Stimulated activated CD8-positive, alpha-beta memory T cell treated with anti-CD3 and anti-CD28 coated beads, Interleukin-15, amount 100 ng/mL, for 24 hours (primary cell): ENCODE measurements at places on chromosomes 2 and 18.

DNA sequence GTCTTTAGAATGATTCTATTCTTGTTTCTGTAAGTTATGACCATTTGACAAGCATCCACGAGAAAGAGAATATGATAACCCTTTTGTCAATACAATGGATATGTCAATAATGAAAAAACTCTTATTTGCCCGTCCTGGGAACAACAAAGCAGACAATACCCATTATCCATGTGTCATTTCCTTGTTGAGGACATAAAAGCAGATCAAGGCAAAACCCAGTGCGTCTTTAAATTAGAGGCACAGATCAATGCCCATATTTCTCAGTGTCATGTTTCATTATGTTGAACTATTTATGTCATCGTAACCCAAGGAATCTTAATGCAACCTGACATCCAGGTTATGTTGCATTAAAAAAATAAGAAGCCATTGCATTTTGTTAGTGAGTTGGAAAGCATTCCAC is 365.0 kb upstream of the CELF4 start:
- DNase-seq: no peak

DNA sequence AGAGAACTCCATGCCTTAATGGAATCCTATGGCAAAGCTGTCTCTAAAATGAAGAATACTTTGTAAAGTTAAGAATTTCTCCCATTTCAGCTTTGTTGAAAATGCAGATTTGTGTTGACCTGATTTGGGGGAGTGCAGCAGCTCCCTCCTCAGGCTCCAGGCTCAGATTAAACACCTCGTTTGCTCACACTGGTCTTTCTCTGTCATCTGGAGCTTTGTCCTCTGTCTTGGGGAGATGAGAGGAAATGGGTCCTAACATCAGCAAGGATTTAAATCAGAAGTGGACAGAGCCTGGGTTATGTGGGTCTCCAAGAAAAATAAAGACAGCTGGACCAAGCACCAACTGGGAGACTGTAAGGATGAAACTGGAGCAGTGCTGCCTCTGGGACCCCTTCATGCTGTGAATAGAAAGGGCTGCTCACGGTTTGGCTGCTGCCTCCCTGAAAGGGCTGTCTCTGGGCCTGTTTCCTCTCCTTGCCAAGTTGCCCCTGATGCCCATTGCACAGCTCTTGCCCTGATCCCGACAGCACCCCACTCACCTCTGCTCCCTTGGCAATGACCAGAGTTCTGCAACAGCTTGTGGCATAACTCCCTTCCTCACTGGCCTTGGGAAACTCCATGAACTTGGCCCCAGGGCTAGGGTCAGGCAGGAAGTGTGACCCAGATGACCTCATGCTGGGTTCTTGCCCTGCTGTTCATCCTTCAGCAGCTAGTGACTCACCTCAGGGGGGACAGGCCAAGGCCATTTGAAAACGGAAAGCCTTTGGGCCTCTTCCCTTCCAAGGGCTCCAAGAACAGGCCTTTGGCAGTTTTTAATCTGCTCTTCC is 197.2 kb downstream of the CYP26B1 start:
- DNase-seq: no peak

- no peak for DNase-seq
Measured at GRCh38 chr2:113305146-113305545, 26.4 kb upstream of the PAX8 start.

DNA sequence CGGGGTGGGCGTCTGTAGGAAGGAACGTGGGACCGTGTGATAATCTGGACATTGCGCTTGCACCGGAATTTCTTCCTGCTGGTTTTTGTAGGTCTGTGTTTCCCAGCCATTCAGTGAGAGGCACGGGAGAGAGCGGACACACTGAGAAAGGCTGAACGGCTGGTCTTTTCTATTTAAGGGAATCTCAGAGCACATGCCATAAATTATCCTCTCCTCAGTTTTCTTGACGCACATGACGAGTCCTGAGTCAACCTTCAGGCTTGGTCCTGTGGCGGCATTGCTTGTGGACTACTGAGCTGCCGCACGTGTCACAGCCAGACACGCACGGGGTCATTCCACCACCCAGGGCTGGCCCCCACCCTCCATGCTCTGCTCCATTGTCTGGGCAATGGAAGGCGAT is 519.3 kb upstream of the ID2 start:
- DNase-seq: no peak

GRCh38 chr2:168354499-168354898 is 101.6 kb upstream of the CERS6 start:
- no peak for DNase-seq

GRCh38 chr2:126403039-126403628 is 252.8 kb upstream of the GYPC start:
- no peak for DNase-seq

GRCh38 chr18:2336690-2337392 is 234.5 kb downstream of the METTL4 start:
- no peak for DNase-seq

DNA sequence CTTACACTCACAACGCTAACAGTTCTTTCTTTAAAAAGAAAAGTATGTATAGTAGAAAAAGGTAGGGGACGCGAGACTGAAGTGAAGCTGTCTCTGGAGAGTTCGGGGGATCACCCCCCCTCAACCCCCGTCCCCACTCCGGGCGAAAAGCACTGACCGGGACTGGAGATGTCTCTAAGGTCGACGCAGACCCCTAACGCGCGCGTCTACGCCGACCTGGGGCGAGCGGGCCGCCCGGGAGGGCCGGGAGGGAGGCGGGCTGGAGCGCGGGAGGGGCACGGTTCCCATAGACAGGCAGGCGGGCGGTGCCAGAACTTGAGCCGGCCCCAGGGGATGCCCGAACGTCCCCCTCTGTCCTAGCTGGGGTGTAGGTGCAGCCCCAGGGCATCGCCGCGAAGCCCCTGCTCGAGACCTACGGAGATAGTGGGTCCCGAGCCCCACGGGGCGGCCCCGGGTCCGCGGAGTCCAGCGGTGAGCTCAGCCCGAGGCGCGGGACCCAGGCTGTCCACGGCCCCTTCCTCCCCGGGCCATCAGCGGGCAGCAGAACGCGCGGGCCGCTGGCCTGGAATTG is 82.2 kb downstream of the CHRNA1 start:
- DNase-seq: peak; percentile 17

DNA sequence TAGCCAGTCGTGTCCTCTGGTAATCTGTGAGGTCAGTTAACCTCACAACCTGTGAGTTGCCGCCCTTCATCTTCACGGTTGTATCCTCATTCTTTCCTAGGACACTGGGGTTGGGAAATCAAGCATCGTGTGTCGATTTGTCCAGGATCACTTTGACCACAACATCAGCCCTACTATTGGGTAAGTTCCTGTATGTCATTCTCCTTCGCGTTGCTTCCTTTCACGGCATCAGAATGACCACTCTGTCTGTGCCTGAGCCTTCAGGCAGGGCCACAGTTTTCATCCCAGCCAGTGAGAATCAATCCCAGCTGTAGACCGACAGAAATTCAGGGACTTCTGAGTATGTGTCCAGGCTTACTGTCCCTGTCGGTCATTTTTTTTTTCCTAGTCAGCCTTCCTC is 67.1 kb downstream of the RAB31 start:
- no peak for DNase-seq

DNA sequence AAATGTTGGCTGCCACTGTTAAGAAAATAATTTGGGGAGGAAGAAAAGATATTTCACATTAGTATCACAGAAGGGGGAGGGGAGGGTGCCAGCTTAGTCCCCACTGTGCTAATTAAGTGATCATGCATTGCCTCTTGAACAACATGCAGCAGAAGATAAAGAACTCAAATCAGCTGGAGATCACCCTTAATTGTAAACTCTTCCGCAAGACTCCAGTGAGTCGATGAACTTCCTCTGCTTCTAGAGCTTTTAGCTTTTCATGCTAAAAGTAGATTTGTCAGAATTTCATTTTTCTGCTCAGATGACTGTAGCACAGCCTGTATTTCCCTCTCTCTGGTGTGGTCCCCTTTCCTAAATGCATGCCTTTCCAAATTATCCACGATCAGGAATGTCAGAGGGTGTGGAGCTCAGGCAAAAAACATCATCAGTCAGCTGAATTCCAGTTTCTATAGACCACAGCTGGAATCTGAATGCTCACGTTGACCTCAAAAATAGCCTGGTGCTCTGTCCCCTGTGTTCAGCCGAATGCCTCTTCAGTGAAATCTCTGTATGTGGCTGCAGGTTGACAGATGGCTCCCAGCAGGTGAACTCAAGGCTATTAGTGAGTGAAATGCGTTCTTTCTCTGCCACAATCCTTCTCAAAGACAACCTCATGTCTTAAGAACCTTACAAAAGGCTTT is 156.8 kb upstream of the UNC80 start:
- no peak for DNase-seq

DNA sequence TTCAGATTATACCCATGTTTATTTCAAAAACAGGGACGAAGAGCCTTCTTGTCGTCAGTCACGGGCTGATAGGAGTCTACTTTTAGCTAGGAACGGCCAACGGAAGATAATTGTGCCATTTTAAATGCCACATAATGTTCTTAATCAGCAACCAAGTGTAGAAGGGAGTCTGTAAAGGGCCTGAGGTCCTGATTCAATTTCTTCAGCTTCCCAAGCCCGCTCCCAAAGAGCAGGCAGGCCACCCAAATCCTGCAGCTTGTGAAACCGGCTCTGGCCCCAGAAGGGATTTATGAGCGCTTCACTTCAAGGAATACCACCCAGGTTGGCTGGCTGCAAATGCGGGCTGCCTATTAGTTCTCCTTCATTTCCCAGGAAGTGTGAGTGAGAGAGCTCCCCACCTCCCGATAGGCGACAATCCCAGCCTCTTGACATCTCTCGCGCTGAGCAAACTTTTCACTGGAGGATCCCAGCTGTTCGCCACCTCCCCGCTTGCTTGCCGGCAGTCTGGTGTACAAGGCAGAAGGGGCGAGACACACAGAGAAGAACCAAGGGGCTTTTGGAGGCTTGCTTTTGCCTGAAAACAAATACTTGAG is 272.9 kb downstream of the CDH20 start:
- no peak for DNase-seq

DNA sequence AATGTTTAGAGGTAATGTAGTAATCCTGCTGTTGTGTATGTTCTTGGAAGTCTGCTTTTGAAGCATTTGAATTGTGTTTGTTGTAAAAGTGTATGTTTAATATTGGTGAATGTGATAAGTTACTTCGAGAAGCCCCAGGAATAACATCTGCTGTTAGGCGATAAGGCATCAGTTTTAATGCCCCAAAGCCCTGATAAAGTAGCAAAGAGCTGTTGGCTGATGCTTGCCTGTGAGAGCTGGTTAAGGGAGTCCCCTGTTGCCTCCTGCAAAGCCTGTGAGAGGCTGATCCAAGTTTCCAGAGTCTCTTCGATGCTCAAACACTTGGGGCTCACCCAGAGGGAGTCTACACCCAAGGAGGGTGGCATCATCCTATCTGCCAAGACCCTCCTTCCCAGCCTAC is 110.3 kb downstream of the RNF152 start:
- DNase-seq: no peak

DNA sequence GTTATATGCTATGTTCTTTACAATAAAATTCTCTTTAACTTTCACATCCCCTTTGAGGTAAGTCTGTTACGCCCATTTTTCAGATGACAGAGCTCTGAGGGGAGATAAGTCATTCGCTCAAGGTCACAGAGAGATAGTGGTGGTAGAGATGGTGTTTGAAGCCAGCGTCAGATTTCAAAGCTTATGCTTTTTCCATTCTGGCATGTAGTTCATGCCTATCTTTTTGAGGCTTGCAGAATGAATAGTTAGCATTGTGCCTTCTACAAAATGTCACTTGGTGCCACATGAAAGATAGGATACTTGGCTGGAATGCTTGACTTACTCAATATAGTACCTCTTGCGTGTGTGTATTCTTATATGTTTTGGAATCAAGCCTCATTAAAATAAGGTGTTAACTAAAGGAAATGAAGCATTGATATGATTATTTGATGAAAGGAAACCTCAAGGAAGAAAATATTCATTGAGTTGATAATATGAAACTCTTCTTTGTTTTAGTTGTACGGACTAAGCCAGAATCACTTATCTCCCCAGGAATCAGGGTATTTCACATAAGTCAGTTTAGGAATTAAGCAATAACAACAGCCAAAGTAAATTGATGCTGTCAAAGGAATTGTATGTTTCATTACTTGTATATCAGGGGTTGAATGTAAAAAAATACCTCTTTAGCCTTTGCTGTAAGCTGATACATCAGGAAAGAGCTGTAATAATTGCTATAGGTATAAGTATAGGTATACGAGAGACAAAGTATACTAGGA is 15.5 kb downstream of the SPATS2L start:
- DNase-seq: no peak

DNA sequence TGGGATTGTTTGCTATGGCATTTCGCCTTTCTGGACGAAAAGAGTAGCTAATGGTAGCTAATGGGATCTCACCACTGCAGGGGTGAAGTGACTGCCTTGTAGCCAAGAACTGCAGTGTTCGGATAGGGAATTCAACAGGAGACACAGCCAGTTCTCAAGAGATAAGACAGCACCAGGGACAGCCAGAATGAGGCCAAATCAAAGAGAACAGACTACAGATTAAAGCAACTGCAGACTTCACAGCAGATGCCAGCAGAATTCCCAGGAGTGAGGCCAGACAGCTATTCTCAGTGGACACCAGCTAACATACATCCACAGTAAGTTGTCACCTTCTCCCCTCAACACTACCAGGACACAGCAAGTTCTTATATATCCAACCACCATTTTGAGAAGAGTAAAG is 124.0 kb downstream of the PLA2R1 start:
- no peak for DNase-seq

DNA sequence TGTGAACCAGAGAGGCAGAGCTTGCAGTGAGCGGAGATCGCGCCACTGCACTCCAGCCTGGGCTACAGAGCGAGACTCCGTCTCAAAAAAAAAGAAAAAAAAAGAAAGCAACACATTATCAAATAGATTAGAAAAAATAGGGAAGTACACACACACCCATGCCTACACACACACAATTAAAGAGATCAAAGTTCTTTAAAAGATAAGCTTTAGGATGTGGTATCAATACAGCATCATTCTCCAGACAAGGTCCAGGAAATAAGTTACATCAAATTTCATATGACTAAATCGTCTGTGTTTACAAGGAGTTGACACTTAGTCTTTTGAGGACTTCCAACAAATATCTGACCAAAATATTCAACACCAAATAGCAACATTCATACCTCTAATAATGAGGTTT is 25.7 kb downstream of the PGAP1 start:
- DNase-seq: no peak
